ENCODE measurements at places on chromosomes 3 and 15. TPM values are rescaled to one million over a fixed set of nuclear protein-coding genes. Genes with fewer than 3 reads are reported as not detected.

The SLC22A14 gene
- polyA plus RNA-seq: 0.16 TPM

DNA sequence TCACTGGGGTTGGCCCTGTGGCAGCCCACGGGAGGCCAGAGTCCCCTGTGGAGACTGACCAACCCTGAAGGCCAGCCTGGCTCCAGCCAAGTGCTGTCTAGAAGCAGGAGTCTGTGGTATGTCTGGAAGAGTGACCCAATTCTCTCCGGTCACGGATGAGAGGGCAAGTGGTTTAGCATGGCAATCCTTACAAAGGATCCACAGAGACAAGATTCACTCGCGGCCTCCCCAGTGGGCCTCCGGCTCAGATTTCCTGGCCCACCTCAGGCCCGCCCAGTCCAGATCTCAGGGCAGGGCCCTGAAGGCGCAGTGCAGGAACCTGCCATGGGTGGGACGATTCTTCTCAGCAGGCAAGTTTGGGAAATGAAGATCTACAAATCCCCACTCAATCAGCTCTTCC is 5.0 kb upstream of the BCL2L10 start:
- DNase-seq: no peak

- peak; percentile 24 for DNase-seq
Observed at GRCh38 chr3:64238971-64239667, 13.9 kb upstream of the PRICKLE2 start.

- DNase-seq: peak; percentile 61
Observed at GRCh38 chr15:66298803-66299251, 5.5 kb downstream of the DIS3L start.

The CCDC12 gene
- polyA plus RNA-seq: 105 TPM

GRCh38 chr15:39413558-39413957 is 167.3 kb upstream of the THBS1 start:
- DNase-seq: no peak

- DNase-seq: no peak
Observed at GRCh38 chr3:128736601-128737000, 10.6 kb downstream of the RAB7A start.

DNA sequence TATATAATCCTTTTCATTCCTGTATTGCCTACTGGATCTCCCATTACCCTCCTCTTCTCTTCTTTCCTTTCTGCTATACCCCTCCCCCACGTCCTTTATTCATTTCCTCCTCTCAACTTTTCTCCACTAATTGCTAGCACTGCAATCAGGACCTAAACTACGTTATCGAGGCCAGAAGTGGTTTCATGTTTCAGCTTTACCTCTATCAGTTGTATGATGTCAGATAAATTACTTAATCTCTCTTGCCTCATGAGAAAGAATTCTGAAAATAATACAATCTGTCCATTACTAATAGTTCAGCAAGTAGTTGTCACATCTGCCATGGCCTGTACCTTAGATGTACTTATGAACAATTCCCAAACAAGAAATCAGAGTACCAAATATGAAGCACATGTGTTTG is 10.6 kb downstream of the POPDC2 start:
- DNase-seq: no peak

DNA sequence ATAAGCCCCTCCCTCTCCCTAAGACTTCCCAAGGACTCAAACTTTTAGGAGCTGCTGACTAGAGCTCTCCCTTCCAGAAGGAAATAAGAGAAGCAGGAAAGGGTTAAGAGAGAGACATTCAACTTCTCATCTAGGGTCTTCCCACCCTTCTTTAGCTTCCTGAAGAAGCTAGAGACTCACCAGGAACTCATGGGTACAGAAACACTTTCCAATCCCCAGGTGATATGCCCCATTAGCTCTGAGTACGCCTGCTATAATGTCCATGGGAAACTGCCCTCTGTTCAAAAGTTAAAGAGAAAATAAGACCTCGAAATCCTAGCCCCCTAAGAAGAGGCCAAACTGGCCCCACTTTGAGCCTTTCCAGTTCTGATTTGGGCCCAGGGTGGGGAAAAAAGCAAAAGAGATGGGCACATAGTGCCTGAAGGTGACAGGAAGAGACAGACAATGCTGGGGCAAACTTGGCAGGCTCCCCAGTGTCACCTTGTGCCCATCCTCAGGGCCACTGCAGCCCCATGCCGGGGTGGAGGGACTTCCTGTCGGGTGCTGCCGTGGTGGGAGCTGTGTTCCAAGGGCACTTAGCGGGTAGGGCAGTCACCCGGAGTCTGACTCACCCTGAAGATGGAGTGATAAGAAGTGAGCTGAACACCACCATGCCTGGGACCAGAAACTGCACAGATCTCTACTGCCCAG is 29.5 kb downstream of the CCDC12 start:
- peak; percentile 80 for DNase-seq

GRCh38 chr15:32852771-32853170 is 135.0 kb downstream of the GREM1 start:
- DNase-seq: no peak

- no peak for DNase-seq
Observed at GRCh38 chr3:71645140-71645539, 61.6 kb upstream of the FOXP1 start.

The SLC28A2 gene
- polyA plus RNA-seq: not detected

DNA sequence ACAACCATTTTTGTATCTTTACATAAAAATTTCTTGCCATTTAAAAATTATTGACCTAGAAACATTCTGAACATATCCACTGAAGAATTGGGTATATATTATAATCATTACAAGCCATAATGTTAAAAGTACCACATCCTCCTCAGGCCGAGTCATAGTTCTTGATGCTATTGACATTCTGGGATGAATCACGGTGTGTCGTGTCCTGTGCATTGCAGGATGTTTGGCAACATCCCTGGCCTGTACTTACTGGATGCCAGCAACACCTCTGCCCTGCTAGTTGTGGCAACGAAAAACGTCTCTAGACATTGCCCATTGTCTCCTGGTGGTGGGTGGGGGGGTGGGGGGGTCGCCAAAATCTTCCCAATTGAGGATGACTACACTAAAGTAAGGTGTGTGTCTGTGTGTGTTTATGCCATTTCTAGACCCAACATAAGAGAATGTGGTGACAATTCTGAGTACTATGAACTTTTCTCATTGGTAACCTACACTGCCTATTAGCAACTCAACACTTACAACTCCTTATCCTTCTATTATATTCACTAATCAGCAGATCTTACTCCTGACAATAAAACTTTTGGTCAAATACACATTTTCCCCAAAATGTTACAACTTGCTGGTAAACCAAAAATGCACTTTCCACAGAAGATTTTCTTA is 471.6 kb downstream of the FOXP1 start:
- no peak for DNase-seq

- no peak for DNase-seq
Observed at GRCh38 chr3:77868725-77869124, 828.8 kb downstream of the ROBO2 start.

The DZIP1L gene
- 6.4 TPM for polyA plus RNA-seq

The PLS1 gene
- polyA plus RNA-seq: 3.2 TPM

The MYRIP gene
- 1.1 TPM for polyA plus RNA-seq

GRCh38 chr15:96625256-96625655 is 294.8 kb downstream of the NR2F2 start:
- DNase-seq: no peak

The ARNT2 gene
- 17.0 TPM for polyA plus RNA-seq

The CAMK1 gene
- 47.1 TPM for polyA plus RNA-seq

The RPL39L gene
- polyA plus RNA-seq: 25.3 TPM

DNA sequence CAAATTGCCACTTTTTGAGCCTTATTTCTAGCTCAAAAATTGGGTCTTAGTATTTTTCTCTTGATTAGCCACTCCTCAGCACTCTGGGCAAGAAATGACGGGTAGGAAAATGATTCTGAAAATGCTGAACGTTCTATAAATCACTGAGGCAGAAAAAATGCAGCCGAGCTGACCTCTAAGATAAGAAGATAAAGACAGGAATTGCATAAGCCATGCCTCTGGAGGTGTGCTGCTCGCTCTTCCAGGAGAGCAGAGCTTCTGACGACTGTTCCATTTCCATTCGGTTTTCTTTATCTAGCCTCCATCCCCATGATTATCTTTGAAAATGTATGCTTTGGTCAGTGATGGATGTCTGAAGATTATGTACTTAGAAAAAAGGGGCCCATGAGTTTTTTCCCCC is 558.8 kb upstream of the ADAMTS9 start:
- DNase-seq: no peak

- DNase-seq: no peak
Observed at GRCh38 chr3:71903936-71904335, 119.0 kb upstream of the PROK2 start.

The EBLN2 gene
- 1.4 TPM for polyA plus RNA-seq

DNA sequence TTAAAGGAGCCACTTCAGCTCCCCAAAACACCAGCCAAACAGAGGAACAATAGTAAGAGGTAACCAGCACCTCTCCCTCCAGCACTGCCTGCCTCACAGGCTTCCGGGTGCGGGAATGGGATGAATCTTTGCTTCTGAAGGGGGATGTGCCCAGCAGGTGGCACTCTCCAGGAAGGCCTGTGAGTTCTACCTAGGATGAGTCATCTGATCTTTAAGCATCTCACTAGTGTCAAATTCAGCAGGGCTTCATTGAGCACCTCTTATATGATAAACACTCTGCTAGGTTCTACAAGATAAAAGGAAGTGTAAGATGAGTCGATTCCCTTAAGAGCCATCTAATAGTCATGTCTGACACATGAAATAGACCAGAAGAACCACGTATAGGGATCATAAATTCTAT is 237.4 kb upstream of the UMPS start:
- peak; percentile 25 for DNase-seq

DNA sequence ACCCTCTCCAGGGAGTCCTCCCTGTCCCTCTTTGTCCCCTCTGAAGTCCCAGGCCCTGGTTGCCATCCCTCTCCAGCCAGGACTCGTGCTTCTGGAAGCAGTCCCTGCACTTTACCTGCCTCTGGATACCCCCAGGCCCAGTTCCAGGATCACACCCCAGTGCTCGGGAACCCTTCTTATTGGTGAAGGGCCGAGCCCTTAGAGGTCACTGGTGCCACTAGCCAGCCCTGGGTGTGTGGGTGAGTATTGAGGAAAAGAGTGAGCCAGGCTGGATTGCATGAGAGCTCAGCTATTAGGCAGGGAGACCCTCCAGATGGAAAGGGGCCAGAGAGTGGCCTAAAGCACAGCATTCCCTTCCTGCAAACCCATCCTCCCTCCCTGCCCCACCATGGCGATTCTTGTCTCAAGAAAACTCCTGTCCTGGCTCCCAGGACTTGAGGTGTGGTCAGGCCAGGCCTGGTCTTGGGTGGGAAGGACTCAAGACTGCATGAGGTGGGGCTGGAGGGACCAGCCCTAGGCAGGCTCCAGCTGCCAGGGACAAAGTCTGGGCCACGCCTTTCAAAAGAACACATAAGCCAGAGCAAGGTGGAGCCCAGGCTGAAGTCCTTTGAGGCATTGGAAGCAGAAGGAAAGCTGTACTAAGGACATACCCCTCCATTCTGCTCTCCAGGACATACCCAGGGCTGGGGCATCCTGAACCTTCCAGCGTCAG is 4.8 kb upstream of the PHGR1 start:
- no peak for DNase-seq

DNA sequence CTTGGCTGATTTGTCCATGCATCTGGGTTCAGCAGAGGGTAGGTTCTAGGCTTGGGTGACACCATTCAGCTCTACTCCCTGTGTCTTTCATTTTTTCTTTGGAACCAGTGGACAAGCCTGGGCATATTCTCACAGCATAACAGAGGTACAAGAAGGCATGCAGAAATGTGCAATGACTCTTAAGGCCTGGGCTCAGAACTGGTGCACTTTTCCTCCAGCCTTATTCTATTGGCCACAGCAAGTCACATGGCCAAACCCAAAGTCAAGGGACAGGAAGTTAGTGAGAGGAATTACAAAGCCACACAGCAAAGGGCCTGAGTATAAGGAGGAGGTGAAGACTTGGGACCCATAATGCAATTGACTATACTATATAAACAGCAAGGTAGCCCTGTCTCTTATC is 200.9 kb upstream of the CTDSPL start:
- DNase-seq: no peak

- DNase-seq: no peak
Observed at GRCh38 chr3:101124125-101124524, 130.9 kb upstream of the ABI3BP start.

GRCh38 chr3:100613721-100614390 is 4.5 kb downstream of the ADGRG7 start:
- no peak for DNase-seq

DNA sequence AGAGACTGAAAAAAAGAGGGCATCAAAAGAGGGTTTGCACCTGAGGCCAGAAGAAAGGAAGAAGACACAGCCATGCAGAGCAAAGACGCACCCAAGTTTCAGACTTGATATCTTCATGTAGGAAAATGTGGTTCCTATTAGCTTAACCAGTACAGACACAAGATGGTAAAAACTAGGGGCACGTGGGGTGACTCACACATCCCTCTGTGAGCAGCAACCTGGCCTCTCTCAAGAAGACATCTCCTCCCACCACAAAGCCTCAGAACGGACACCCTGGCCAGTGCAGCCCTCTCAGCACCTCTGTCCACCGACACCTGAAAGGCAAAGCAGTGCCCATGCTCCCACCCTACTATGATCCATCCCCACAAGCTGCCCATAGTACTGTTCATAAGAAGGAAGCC is 33.3 kb downstream of the GLB1 start:
- DNase-seq: no peak

DNA sequence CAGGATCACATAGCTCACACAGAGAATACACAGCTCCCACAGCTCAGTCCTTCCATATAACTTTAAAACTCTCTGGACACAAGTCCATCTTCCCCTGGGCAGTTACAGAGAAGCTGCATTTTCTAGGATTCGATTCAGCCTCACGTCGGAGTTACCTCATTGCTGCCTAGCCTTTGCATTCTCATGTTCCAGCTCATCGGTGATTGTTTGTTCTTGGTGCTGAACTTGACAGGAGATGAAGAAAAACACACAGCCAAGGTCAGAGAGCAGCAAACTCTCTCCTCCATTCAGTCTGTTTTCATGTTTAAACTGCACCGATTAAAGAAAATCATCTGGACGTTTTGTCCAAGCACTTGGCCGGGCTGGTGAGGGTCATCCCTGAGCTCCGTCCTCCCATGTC is 375.5 kb upstream of the CFAP20DC start:
- no peak for DNase-seq

GRCh38 chr3:69388241-69388640 is 2.4 kb upstream of the FRMD4B start:
- no peak for DNase-seq

- no peak for DNase-seq
Observed at GRCh38 chr3:40631341-40631995, 106.7 kb downstream of the ZNF621 start.

- no peak for DNase-seq
Observed at GRCh38 chr3:190989218-190989617, 126.7 kb upstream of the GMNC start.

The TTLL13 gene
- 0.06 TPM for polyA plus RNA-seq

DNA sequence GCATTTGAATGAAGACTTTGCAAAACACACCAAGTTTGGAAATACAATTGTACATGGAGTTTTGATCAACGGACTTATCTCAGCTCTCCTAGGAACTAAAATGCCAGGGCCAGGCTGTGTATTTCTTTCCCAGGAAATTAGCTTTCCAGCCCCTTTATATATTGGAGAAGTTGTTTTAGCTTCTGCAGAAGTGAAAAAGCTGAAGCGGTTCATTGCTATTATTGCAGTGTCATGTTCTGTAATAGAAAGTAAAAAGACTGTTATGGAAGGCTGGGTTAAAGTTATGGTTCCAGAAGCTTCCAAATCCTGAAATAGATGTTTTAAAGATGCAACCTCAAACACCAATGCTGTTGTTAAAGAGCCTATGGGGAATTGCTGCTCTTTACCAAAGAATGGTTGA is 11.5 kb downstream of the HTD2 start:
- no peak for DNase-seq

GRCh38 chr3:191296041-191296541 is 33.1 kb upstream of the CCDC50 start:
- DNase-seq: no peak

The CYP1A2 gene
- polyA plus RNA-seq: not detected

The SCAANT1 gene
- polyA plus RNA-seq: not detected

The CHRFAM7A gene
- 0.53 TPM for polyA plus RNA-seq

The CFAP100 gene
- polyA plus RNA-seq: not detected

- DNase-seq: no peak
Observed at GRCh38 chr3:159609625-159610024, 379.0 kb upstream of the IL12A start.

All from SK-N-SH (cell line).